ENCODE measurements at places on chromosomes 5 and 9. TPM values are rescaled to one million over a fixed set of nuclear protein-coding genes. Genes with fewer than 3 reads are reported as not detected.
A peak's percentile ranks its signal among the peaks of the same experiment; 100 is the strongest.

DNA sequence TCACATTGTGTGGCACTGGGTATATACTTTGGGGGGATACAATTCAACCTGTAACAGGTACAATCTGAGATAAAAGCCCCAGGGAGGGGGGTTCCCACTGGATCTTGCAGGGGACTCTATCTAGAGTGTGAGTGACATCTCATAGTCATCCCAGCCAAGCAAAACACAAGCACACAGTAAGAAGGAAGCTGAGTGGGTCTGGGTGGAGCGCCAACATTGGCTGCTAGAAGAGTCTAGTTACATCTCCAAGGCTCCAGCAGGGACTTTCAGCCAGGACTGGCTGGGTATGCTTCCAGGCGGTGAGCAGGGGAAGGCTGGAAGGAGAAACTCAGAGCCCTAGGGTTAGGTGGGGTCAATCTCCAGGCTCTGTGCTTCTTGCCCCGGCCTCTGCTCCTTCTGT, 53.0 kb downstream of the IL31RA start:
- no peaks in the 10 kb centered on the region for H3K27me3 ChIP-seq
- no peak for DNase-seq
- no peaks in the 10 kb centered on the region for H3K36me3 ChIP-seq
- no peaks in the 10 kb centered on the region for H3K4me1 ChIP-seq
- no peak overlapping the region for H3K27ac ChIP-seq

DNA sequence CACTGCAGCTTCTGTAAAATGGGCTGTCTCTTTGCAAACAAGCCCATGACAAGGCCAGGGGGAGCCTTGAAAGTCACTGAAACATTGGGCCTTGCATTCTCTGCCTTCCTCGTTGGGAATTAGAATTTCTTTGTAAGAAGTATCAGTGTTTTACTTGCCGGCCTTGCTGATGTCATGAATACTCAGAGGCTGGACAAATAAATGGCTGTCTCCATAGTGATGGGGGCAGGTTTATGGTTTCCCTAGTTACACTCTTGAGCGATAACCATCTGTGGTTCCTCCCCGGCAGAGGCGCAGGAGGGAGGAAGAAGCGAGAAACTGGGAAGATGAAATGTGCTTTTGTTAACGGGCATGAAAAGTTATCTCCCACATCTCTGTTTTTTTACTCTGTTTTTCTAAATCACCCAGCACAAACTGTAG, 272.7 kb upstream of the PANK3 start:
- H3K27ac ChIP-seq: no peak overlapping the region
- H3K36me3 ChIP-seq: no peaks in the 10 kb centered on the region
- no peaks in the 10 kb centered on the region for H3K4me1 ChIP-seq
- H3K4me3 ChIP-seq: no peak overlapping the region
- H3K27me3 ChIP-seq: no peaks in the 10 kb centered on the region
- no peak for DNase-seq

DNA sequence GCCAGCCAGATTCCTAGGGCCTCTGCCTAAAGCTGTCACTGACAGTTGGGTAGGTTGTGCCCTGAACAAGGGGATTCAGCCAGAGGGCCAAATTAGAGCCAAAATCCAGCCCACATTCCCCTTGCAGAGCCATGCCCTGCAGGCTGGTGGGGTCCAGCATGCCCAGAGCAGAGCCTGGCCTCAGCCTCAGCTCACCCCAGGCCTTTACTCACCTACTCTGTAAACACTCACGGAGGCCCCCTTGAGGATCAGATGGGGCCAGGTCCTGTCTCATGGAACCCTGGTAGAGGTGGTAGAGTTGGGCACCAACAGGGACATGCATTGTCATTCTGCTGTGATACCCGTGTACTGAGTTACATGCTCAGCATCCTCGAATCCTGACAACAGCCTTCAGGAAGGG, 74.9 kb downstream of the LMX1B start:
- no peaks in the 10 kb centered on the region for H3K36me3 ChIP-seq
- no peaks in the 10 kb centered on the region for H3K4me1 ChIP-seq
- DNase-seq: no peak
- H3K27ac ChIP-seq: no peak overlapping the region
- peaks cover 68% of the 10 kb centered on the region for H3K27me3 ChIP-seq

DNA sequence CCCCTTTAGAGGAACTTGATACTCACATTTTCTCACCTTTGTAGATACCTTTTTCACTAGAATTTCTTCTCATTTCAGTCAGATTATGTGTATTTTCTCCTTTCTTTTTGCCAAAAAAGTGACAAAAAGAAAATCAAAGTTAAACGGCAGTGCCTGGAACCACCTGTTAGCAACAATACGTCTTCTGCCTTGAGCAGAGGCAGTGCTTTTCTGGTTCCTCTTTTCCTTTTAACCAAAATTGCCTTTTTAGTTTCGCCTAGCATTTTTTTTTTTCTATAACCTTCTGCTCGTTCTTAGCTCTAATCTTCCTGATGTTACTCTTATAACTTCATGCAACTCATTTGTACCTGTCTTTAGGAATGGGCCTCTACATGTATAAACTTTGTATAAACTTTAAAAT, 26.1 kb downstream of the SMIM32 start:
- no peak for DNase-seq
- H3K27me3 ChIP-seq: no peaks in the 10 kb centered on the region
- H3K4me3 ChIP-seq: no peak overlapping the region
- H3K27ac ChIP-seq: no peak overlapping the region
- no peaks in the 10 kb centered on the region for H3K4me1 ChIP-seq

GRCh38 chr5:98454904-98455303, 318.6 kb upstream of the RGMB start:
- peak overlapping the region; percentile 32 for H3K27ac ChIP-seq
- no peak overlapping the region for H3K4me3 ChIP-seq
- H3K27me3 ChIP-seq: no peaks in the 10 kb centered on the region
- no peak for DNase-seq
- H3K36me3 ChIP-seq: no peaks in the 10 kb centered on the region
- peaks cover 21% of the 10 kb centered on the region for H3K4me1 ChIP-seq

DNA sequence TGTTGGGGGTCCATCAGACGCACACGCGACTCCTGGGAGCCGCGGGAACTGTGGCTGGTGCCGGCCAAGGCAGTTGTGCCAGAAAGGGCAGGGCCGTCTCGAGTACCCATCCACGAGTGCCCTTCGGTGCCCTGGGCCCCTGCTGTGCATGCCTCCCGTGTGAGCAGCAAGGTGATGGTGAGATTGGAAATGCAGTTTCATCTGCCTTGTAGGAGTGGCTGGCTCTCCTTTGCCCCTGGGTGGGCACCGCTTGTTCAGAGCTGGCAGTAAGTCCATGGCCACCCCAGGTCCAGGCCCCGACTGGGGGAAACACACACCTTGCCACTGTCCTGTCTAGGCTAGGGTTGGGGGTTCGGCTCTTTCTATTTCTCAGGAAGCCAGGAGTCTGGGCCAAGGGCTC, 5.7 kb downstream of the NKD2 start:
- DNase-seq: no peak
- peaks cover 16% of the 10 kb centered on the region for H3K4me1 ChIP-seq
- H3K27me3 ChIP-seq: peaks cover 32% of the 10 kb centered on the region
- H3K36me3 ChIP-seq: no peaks in the 10 kb centered on the region
- H3K4me3 ChIP-seq: no peak overlapping the region

GRCh38 chr5:75510836-75511434, 494 bp downstream of the CERT1 start:
- DNase-seq: peak; percentile 22
- peaks cover 23% of the 10 kb centered on the region for H3K4me1 ChIP-seq
- H3K27ac ChIP-seq: peak overlapping the region; percentile 91
- no peaks in the 10 kb centered on the region for H3K36me3 ChIP-seq
- no peaks in the 10 kb centered on the region for H3K27me3 ChIP-seq

DNA sequence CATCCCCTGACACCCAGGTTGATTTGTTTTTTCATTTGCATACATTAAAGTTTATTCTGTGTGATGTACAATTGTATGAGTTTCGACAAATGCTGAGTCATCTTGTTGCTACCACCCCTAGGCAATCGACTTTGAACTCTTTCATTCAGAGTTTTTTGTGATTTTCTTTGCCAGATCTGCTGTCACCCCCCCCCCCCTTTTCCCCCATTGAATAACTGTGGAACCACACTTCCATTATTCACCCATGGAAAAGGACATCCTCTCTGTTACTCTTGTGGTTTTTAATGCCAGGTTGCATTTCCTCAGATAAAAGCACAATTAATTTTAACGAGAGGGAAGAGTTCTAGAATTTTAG, 13.7 kb upstream of the FAM120AOS start:
- H3K36me3 ChIP-seq: no peaks in the 10 kb centered on the region
- H3K27ac ChIP-seq: no peak overlapping the region
- H3K4me1 ChIP-seq: peaks cover 48% of the 10 kb centered on the region
- no peak for DNase-seq
- H3K4me3 ChIP-seq: no peak overlapping the region

GRCh38 chr5:118397236-118397635, 591.1 kb downstream of the DTWD2 start:
- H3K4me3 ChIP-seq: no peak overlapping the region
- H3K36me3 ChIP-seq: no peaks in the 10 kb centered on the region
- no peaks in the 10 kb centered on the region for H3K4me1 ChIP-seq
- DNase-seq: no peak

DNA sequence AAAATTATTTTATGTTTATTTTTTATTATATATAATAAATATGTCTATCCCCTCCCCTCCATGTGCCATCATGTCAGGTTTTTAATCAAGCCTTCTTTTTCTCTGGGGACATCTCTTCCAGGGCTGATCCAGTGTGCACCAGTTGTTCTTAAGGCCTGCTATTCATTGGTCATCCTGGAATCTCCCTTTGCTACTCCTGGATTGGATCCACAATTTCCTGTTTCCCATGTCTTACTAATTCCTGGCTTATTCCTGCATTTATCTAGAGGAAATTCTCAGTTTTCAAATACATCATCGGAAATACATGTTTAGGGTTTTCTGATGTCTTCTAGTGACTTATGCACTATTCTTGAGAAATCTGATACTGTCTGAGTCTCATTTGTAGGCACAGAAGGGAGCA, 56.8 kb downstream of the ANGPTL2 start:
- H3K27me3 ChIP-seq: no peaks in the 10 kb centered on the region
- no peaks in the 10 kb centered on the region for H3K36me3 ChIP-seq
- H3K4me1 ChIP-seq: no peaks in the 10 kb centered on the region
- DNase-seq: no peak
- H3K27ac ChIP-seq: no peak overlapping the region

DNA sequence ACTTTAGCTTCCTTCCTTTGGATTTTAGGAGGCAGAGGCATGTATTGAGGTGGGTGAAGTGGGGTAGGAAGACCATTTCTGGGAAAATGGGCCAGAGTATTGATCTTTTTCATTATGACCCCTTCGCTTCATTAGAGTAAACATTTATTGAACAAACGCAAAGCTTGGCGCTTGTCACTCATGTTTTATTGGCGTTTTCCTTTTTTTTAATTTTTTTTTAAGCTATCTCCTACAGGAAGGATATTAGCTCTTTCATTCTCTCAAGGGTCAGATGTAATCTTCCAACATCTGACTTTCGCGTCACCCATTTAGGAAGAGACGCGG, 273 bp upstream of the SUB1 start:
- H3K4me3 ChIP-seq: no peak overlapping the region
- H3K4me1 ChIP-seq: peaks cover 9% of the 10 kb centered on the region
- no peaks in the 10 kb centered on the region for H3K27me3 ChIP-seq

- H3K27me3 ChIP-seq: no peaks in the 10 kb centered on the region
- no peak overlapping the region for H3K27ac ChIP-seq
- no peaks in the 10 kb centered on the region for H3K36me3 ChIP-seq
- no peak overlapping the region for H3K4me3 ChIP-seq
- H3K4me1 ChIP-seq: no peaks in the 10 kb centered on the region
- DNase-seq: no peak
Measured at GRCh38 chr5:139915266-139915665, 119.7 kb downstream of the PSD2 start.

DNA sequence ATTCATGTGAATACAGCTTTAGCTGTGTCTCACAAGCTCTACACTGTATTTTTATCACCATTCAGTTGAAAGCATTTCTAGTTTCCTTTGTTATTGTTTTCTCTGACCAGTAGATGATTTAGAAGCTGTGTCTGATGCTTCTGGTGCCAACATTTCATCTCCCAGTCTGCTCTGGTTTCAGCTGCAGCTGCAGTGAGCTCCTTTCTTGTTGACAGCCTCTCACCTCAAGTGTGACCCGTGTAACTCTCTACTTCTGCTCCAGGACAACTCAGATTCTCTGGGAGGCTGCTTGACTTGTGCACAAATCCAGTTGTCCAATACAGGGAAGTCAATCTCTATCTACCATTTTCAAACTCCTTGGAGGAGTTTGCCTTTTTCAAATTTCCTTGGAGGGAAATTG, 504.8 kb downstream of the DIRAS2 start:
- no peak overlapping the region for H3K27ac ChIP-seq
- no peak for DNase-seq
- no peaks in the 10 kb centered on the region for H3K4me1 ChIP-seq
- H3K36me3 ChIP-seq: no peaks in the 10 kb centered on the region
- no peaks in the 10 kb centered on the region for H3K27me3 ChIP-seq

- DNase-seq: no peak
- no peak overlapping the region for H3K27ac ChIP-seq
- no peak overlapping the region for H3K4me3 ChIP-seq
- H3K27me3 ChIP-seq: no peaks in the 10 kb centered on the region
- H3K36me3 ChIP-seq: no peaks in the 10 kb centered on the region
Measured at GRCh38 chr5:33417632-33418031, 23.1 kb upstream of the TARS1 start.

DNA sequence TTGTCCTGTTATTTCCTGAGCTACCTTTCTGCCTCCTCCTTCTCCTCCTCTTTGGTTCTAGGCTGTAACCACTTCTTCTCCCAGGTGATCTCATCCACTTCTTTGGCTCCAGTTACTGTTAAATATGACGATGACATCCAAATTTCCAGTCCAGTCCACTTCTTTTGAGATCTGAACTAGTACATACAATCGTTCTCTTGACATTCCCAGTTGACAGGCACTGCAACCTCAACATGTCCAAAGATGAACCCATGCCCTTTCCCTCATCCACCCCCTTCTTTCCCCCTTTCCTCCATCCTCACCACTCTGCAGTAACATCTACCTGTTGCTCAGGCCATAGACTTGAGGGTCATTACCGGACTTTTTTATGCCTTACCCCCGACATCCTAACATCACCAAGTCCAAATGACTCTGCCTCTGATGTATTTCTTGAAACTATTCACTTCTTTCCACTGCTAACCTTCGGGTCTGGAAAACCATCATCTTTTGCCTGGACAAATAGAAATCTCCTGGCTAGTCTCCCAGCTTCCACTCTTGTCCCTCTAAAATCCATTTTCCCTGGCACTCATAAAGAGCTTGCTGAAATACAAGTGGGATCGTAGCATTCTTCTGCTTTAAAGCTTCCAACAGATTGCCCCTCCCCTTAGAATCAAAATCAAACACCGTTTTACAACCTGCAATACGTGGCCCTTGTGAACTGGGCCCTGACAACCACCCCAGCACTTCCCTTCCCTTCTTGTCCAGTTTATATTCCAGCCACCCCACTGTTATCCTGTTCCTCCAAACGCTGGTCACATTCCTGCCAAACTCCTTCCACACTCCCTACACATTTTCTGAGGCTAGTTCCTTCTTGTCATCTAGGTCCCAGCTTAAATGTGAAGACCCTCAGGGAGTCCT, 31.5 kb downstream of the KLF9 start:
- no peak overlapping the region for H3K4me3 ChIP-seq

Gene DMRT2
- 5.1 TPM for total RNA-seq

Gene DRD1
- total RNA-seq: 0.21 TPM

Gene AQP7
- total RNA-seq: 51.6 TPM

Gene RLN1
- not detected for total RNA-seq

All from tibial nerve (tissue), 4 donors.